CD4-positive, CD25-positive, alpha-beta regulatory T cell (primary cell): ENCODE measurements at places on chromosomes 16 and 17. TPM values are rescaled to one million over a fixed set of nuclear protein-coding genes. Genes with fewer than 3 reads are reported as not detected.

Gene SLC47A2
- not detected for polyA plus RNA-seq

Gene PPY
- polyA plus RNA-seq, result not detected

Gene CBLN1
- not detected for polyA plus RNA-seq

DNA sequence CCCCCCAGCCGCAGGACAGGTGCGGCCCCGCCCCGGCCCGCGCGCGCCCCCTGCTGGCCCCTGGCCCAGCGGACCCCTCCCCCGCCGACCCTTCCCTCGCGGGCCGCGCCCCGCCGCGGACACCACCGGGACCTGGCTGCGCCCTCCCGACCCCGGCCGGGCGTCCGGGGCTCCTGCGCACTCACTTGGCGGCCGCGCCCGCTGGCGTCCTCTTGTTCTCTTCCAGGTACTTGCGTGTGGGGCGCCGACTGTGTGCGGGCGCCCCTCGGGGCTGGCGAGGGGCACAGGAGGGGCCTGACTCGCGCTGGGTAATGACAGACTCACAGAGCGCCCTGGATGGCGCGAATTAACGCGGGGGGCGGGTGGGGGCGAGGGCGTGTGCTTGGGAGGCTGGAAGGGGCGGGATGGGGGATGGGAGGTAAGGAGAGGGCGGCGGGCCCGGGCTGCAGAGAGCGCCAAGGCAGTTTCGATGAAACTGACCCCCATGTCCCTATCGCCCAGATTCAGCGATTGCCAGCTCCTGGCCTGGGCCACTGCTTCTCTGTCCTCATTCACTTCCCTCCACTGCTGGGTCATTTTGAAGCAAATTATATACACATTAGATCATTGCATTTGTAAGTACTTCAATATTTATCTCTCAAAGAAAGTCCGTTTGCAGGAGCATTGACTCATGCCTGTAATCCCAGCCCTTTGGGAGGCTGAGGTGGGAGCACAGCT lies 445 bp upstream of the DBNDD1 start:
- H3K36me3 ChIP-seq, result no peaks in the 10 kb centered on the region
- no peak overlapping the region for H3K4me3 ChIP-seq
- DNase-seq, result no peak
- no peak overlapping the region for H3K27ac ChIP-seq

GRCh38 chr17:61846088-61846487 lies 17.2 kb downstream of the BRIP1 start:
- H3K4me3 ChIP-seq, result no peak overlapping the region
- no peak for DNase-seq
- H3K27ac ChIP-seq, result no peak overlapping the region
- no peaks in the 10 kb centered on the region for H3K4me1 ChIP-seq

DNA sequence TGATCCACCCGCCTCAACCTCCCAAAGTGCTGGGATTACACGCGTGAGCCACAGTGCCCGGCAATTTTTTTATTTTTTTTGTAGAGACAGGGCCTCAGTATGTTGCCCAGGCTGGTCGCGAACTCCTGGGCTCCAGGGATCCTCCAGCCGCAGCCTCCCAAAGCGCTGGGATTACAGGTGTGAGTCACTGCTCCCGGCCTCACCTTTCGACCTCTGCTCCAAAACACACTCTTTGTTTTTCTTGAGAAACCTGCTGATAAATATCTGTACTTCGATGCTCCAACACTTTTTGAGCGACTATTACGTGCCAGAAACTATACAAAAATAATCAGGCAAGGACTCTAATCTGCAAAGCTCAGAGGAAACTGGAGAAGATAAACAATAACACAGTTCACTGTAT lies 1.0 kb downstream of the MED1 start:
- peaks cover 15% of the 10 kb centered on the region for H3K4me1 ChIP-seq
- peak overlapping the region; percentile 81 for H3K4me3 ChIP-seq
- DNase-seq, result no peak
- no peaks in the 10 kb centered on the region for H3K27me3 ChIP-seq
- H3K36me3 ChIP-seq, result peaks cover 25% of the 10 kb centered on the region

DNA sequence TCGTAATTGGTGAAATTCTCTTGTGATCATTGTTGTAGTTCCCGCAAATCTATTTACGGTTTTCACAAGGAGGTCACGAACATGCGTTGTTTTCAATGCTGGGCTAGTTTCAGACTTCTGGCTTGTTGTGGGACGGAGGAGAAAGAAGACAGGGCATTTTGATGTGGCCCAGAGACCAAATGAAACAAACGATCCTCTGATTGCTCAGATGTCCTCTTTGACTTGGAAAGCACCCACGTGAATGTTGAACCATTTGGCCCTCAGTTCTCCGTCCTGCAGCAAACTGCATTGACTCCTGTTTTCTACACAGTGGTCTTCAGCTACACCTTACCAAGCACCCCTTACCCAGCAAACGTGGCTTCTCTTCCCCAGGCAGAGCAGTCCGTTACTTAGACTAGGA lies 391.0 kb downstream of the WWOX start:
- H3K27me3 ChIP-seq, result no peaks in the 10 kb centered on the region
- no peak for DNase-seq
- no peaks in the 10 kb centered on the region for H3K36me3 ChIP-seq
- no peaks in the 10 kb centered on the region for H3K4me1 ChIP-seq
- no peak overlapping the region for H3K4me3 ChIP-seq

DNA sequence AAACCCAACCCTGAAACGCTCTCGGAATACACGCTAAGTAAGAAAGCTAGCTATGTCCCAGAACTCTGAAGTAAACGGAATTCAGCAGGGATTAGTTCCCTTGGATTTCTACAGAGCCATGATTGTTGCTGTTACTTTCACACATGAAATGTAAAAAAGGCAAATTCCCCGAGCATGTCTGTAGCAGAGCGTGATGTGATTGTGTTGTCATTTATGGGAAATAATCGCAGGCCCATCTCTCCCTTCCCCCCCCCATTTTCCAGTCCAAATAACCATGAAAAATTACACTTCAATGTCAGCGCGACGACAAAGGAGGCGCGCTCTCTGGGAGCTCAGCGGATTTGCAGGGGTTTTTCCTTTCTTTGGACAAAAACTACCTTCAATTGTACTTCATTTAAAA lies 209.0 kb downstream of the ZFHX3 start:
- no peaks in the 10 kb centered on the region for H3K4me1 ChIP-seq
- H3K27me3 ChIP-seq, result no peaks in the 10 kb centered on the region
- DNase-seq, result no peak
- no peaks in the 10 kb centered on the region for H3K36me3 ChIP-seq

DNA sequence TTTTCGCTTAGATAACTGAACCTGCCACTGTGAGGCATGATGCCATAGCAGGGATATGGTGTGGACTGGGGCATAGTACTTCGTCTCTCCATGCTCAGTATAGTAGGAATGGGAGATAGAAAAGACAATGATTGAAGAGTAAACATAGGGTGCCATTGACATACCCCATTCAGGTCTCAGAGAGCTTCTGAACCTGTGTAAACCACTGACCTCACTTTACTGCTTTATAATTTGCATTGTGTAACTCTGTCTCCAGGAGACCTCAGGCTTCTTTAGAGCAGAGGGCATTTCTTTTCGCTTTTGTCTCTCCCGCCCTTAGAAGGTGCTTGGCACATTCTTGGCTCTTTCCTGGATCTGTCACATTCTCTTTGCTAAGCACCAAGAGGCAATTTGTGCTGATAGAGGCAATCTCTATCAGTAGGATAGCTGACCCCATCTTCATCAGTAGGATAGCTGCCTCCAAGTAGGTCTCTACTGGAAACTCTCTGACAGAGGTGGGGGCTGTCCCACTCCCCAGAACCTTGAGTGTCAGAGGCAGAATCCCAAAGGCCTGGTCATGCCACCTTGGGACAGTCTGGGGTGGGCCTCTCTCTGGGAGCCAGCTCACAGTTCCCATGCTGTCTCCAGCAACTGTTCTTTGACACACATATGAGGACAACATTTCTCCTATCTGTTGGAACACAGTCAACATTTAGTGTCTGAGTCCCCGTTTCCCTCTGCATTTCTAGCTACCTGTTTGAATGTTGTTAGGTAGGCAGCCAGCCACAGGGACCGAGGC lies 181.9 kb downstream of the UTP18 start:
- DNase-seq, result no peak
- H3K27ac ChIP-seq, result no peak overlapping the region
- no peak overlapping the region for H3K4me3 ChIP-seq
- H3K27me3 ChIP-seq, result no peaks in the 10 kb centered on the region

- no peak overlapping the region for H3K4me3 ChIP-seq
- peak; percentile 71 for DNase-seq
- H3K27ac ChIP-seq, result no peak overlapping the region
- H3K27me3 ChIP-seq, result no peaks in the 10 kb centered on the region
Observed at GRCh38 chr17:76714822-76715495, 4.2 kb upstream of the MXRA7 start.

- H3K4me3 ChIP-seq, result no peak overlapping the region
- no peak for DNase-seq
- no peak overlapping the region for H3K27ac ChIP-seq
- no peaks in the 10 kb centered on the region for H3K27me3 ChIP-seq
- no peaks in the 10 kb centered on the region for H3K36me3 ChIP-seq
Observed at GRCh38 chr16:50381679-50382440, 13.1 kb upstream of the BRD7 start.

GRCh38 chr16:52497067-52497816 lies 49.7 kb downstream of the TOX3 start:
- no peaks in the 10 kb centered on the region for H3K27me3 ChIP-seq
- no peaks in the 10 kb centered on the region for H3K36me3 ChIP-seq
- H3K4me1 ChIP-seq, result no peaks in the 10 kb centered on the region
